ENCODE measurements at places on chromosomes 12 and 14.

- no peak for DNase-seq
These were observed 78.0 kb upstream of the IFNG-AS1 start for GRCh38 chr12:67911275-67911600.

- DNase-seq, result no peak
These were observed 439.3 kb upstream of the PRICKLE1 start for GRCh38 chr12:43028826-43029225.

GRCh38 chr14:86541972-86542371 lies 1012.0 kb downstream of the FLRT2 start:
- DNase-seq, result no peak

GRCh38 chr14:42214981-42215491 lies 608.4 kb downstream of the LRFN5 start:
- no peak for DNase-seq

DNA sequence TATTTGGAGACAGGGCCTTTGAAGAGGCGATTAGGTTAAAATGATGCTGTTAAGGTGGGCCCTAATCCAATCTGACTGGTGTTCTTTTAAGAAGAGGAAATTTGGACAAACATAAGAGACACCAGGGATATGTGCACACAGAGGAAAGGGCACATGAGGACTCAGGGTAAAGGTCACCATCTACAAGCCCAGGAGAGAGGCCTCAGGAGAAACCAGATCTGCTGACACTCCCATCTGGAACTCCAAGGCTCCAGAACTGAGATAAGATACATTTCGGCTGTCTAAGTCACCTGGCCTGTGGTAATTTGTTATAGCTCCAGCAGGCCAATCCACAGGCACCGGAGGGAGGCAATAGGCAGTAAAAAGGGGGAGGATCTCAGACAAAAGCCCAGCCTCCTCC lies 48.6 kb downstream of the KICS2 start:
- no peak for DNase-seq

DNA sequence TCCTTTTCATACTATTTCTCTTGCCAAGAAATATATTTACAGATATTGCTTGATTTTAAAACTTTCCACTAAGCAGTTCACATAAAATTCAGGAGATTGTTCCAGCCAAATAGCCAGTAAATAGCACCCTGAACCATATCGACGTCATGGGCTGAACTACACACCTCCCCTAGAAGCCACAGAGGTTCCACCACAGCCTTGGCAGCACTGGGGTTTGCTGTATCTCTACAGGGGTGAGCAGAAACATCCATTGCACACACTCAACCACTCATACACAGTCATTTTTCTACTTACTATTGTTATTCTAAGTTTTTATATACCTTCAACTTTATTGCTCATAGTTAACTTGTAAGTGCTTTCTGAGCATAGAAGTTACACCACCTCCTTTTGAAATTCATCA lies 8.1 kb upstream of the EIF2S3B start:
- DNase-seq, result no peak

DNA sequence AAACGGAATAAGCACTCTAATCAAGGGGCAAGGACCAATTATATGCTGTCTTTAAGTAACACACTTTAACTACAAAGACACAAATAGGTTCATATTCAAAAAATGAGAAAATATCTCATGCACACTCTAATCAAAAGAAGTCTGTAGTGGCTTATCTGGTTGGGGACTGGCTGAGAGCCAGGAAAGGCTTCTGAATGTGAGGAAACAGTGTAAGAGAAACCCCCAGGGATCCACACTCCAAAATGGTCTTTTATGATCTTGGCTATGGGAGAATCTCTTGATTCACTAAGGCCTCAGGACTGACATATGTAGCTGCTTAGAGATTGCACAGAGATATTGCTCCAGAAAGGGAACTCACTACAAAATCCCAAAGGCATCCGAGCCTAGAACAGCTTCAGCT lies 10.3 kb downstream of the CTSG start:
- no peak for DNase-seq

DNA sequence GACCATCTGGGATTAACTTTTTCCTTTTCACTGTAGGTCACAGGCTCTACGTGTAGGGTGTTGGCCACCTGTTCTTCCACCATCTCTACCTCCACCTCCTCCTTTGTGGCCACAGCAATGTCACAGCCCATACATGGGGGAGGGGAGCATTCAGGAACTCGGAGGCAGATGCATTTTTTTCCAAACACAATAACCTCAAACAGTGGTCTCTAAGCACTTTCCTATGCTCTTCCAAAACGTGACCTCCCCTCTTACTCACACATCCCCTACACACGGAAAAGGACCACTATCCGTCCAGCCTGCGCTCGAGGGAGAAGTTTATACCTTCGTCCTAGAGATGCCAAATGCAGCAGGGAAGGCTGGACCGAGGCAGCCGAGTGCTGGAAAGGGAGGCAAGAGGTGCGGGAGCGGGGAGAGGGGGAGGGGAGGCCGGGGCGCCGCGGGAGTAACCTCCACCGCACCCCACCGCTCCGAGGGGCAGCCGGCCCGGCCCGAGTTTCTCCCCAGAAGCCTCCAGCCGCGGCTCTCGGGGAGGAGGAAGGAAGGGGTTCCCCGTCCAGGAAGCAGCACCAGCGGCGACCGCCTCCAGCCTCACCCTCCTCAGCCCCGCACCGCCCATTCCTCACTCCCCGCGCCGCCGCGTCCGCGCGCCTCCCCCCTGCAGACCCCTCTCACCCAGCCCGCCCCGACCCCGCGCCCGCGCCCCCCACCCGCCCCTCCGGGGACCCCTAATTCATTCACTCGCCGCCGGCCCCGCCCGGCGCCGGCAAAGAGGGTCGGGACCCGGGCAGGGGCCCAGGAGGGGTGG lies 594 bp downstream of the KRAS start:
- peak; percentile 12 for DNase-seq

GRCh38 chr14:88069677-88070076 lies 64.7 kb downstream of the GPR65 start:
- no peak for DNase-seq

GRCh38 chr14:52363961-52364360 lies 49.8 kb downstream of the PTGER2 start:
- DNase-seq, result no peak

GRCh38 chr14:26525085-26525484 lies 72.7 kb downstream of the NOVA1 start:
- DNase-seq, result no peak

GRCh38 chr14:71703477-71703876 lies 228.8 kb upstream of the RGS6 start:
- no peak for DNase-seq

GRCh38 chr14:73312687-73313086 lies 75.4 kb downstream of the PAPLN start:
- DNase-seq, result no peak
